ENCODE measurements at places on chromosomes 11 and 22. TPM values are rescaled to one million over a fixed set of nuclear protein-coding genes. Genes with fewer than 3 reads are reported as not detected.
A peak's percentile ranks its signal among the peaks of the same experiment; 100 is the strongest.

SHISA8 gene
- total RNA-seq, result not detected

- no peak for DNase-seq
These were observed 1.9 kb downstream of the CHRM4 start for GRCh38 chr11:46389450-46390330.

- DNase-seq, result no peak
These were observed 760.6 kb downstream of the NTM start for GRCh38 chr11:132131047-132131446.

TPCN2 gene
- 27.1 TPM for total RNA-seq

GRCh38 chr11:9973921-9974320 is 310.0 kb downstream of the SWAP70 start:
- DNase-seq, result no peak

GRCh38 chr11:41289408-41289807 is 170.0 kb downstream of the LRRC4C start:
- DNase-seq, result no peak

- no peak for DNase-seq
These were observed 590.5 kb downstream of the ETS1 start for GRCh38 chr11:127996825-127997224.

DNA sequence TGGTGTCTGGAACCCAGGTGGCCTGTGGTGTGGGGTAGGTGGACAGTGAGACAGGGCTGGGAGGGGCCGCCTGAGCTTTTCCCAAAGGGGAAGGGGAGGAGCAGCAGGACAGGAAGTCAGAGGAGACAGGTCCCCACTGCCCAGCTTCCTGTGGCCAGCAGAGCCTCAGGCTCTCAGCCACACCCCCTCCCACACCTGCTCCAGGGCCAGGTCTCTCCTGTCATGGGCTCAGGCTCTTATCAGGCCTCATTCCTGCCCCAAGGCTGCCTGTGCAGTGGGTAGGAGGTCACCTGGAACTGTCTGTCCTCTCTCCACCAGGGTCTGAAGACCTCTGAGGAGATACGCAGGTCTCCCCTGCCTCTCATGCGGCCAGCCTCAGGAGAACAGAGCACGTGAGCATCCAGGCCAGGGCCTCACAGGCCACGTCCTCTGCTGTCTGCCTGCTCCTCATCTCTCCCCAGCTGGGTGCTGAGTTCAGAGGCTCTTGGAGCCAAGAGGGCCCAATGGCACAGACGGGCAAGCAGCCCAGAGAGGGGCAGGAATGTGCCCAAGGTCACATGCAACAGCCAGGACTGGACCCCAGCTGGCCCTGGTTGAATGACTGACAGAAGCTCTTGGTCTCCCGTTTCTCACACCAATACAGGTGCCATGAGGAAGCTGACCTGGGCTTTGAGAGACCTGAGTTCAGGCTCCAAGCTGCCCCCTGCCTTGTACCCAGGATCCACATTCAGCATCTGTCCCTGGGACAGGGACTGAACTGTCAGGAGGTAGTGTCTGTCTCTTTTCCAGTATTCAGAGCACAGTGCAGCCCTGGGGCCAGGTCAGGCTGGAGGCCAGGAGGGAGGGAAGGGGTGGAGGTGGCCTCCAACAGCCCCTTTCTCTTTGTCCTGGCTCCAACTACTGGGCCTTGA is 16.7 kb downstream of the STARD10 start:
- no peak for DNase-seq

DNA sequence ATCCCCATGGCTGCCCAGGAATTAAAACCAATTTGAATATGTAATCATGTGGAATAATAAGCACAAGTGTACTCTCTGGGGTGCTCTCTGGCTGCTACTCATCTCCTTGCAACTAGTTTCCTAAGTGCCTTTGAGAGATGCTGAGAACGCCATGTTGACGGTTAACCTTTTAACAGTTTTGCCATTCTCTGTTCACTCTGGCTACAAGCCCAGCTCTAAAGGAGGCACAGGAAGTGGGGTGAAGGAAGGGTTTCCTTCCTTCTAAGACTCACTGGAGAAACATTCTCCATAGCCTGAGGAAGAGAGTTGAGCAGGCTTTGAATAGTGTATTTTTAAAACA is 122.0 kb upstream of the ZC3H12C start:
- no peak for DNase-seq

- DNase-seq, result no peak
These were observed 12.9 kb downstream of the USP28 start for GRCh38 chr11:113862435-113862834.

POU2AF2 gene
- 4.2 TPM for total RNA-seq

ELMOD1 gene
- 1.2 TPM for total RNA-seq

DNA sequence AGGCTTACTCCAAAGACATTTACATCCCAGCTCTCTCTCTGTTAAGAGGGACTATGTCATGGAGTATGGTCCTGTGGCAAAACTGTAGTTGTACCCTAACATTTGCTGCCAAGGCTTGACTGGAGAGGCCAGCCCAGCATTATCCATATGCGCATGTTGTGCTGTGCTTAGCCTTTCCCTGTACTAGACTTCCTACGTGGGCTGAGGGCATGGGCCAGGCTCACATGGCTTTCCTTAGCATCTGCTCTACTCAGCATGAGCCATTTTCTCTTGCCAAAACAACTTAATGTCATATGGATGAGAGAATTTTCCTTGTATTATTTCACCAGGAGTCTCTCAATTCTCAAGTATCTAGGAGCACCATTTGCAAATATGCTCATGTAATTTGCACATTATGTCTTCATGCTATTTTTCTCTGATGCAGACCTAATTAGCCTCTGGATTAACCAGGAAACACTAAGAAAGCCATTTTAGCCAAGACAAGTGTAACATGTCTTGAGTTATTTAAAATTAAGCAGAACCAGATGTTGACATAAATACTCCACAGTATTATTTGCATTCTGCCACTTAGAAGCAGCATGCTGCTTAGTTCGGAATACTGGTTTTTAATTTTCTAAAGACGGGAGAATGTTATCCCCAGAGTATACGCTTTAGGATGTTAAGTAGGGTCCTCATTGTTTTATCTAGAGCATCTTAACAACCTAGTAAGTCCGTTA is 71.7 kb upstream of the FAR1 start:
- DNase-seq, result no peak

- DNase-seq, result peak; percentile 64
These were observed 661 bp upstream of the MALAT1 start for GRCh38 chr11:65498042-65498726.

TUB gene
- 9.3 TPM for total RNA-seq

MN1 gene
- 8.0 TPM for total RNA-seq

GRCh38 chr11:111606986-111607385 is 4.7 kb downstream of the SIK2 start:
- DNase-seq, result no peak

DNA sequence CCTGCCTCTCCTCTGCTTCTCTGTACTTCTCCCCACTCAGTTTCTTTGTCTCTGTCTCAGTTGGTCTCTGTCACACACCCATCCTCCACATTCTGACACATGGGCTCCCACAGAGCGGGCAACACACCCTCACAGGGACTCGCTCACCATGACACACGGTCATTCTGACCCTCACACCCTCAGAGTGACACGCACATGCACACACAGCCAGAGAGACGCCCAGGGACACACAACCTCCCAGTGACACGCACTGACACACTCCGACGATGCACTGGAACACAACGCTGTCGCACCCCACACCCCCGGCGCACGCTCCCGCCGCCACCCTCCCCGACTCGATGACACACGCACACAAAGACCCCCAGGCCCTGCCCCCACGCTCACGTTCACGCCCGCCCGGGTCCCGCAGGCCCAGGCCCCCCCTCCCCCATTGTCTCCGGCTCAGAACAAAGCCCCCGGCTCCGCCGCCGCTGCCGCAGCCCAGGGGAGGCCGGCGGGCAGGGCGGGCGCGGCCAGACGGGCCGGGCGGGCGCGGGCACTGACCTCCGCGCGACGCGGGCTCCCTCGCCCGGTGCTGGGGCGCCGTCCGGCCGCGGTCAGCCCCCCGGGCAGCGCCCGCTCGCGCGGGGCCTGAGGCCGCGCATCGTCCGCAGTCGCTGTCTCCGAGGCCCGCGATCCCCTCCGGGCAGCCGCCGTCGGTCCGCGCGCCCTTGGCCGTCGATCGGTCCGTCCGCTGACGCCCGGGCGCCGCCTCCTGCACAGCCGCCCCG is 404 bp downstream of the DCHS1 start:
- no peak for DNase-seq

GRCh38 chr11:129973068-129973467 is 29.6 kb downstream of the PRDM10 start:
- DNase-seq, result no peak

- DNase-seq, result peak; percentile 38
These were observed 5.7 kb downstream of the TNNI2 start for GRCh38 chr11:1844221-1845094.
